ENCODE measurements at places on chromosomes 2 and 18.
A peak's percentile ranks its signal among the peaks of the same experiment; 100 is the strongest.

DNA sequence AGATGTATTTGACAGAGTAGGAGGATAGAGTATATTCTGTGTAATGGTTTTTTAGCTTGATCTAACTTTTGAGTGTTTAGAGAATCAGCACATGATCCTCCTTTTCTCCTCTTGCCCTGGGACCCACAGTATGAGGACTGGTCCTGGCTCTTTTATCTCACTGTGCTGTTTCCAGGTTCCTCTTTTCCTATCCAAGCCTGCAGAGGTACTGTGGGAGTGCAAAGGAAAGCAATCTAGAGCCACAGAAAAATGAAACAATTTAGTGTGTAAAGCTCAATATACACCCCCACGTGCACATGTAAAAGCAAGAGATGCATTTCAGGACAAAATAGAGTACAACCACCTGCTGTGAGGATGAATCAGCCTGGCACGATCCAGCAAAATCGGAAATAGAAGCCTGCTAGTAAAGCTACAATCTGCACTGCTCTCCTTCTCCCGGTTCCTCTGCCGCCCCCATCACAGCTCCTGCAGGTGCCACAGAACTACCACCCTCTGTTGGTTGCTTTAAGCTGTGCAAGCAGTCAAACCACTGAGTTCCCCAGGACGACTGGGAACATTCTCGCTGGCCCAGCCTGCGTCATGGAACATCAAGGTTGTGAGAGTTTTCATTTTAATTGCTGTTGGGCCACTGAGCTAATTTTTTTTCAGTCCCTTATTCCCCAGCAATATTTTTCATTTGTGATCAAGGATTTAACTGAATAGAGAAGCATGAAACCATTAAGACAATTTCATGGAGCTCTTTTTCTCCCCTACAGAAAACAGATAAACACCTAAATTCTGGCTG is 47.8 kb upstream of the MAPRE3 start:
- DNase-seq: no peak

GRCh38 chr2:128306081-128306930 is 12.4 kb downstream of the HS6ST1 start:
- DNase-seq: peak; percentile 70

GRCh38 chr18:3454365-3455089 is 4.6 kb downstream of the TGIF1 start:
- peak; percentile 56 for DNase-seq

- DNase-seq: no peak
Observed at GRCh38 chr2:110842048-110842447, 109.7 kb downstream of the ACOXL start.

DNA sequence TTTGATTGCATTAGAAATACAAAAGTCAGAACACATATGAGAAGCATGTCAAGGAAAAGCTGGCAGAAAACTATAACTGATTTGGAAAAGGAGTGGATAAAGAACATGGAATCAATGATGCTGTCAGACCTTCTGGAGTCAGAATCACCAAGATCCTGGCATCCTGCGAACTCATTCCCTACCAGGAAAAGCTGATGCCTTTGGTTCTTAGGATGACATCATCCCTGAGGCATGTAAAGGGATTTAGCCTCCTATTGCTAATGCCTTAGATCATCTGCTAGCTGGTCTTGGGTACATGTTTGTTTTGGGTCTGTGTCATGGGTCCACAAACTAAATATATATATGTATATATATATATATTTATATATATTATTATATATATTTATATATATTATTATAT is 680.7 kb downstream of the EPHA4 start:
- DNase-seq: no peak

- no peak for DNase-seq
Observed at GRCh38 chr2:39994151-39994550, 215.1 kb upstream of the THUMPD2 start.

- no peak for DNase-seq
Observed at GRCh38 chr18:67428158-67428557, 88.4 kb downstream of the DSEL start.

DNA sequence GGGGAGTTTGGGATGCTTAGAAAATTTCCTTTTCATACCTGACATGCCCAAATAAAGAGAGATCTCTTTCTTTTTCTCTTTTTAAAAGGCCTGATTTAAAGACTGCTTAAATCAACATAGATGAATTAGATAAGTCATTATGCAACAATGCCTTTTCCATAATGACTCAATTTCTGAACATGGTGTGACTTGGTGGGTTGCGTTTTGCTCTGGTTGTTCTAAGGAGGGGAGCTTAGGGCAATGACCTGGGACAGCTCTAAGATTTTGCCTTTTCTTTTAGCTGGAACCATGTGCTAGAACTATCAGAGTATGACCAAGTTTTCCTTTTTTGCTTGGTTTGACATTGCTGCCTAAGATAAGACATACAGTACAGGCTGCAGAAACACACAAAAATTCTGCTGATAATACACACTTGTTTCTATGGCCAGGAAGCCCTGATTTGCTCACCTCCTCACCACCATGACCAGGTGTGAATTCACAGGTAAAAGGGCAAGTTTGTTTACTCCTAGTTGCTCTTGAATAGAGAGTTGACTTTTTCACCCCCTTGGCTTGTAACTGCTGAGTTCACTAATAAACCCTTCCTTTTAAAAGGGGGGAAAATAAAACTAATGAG is 58.1 kb upstream of the IL1RL1 start:
- no peak for DNase-seq

- no peak for DNase-seq
Observed at GRCh38 chr2:135212757-135213156, 160.7 kb downstream of the RAB3GAP1 start.

DNA sequence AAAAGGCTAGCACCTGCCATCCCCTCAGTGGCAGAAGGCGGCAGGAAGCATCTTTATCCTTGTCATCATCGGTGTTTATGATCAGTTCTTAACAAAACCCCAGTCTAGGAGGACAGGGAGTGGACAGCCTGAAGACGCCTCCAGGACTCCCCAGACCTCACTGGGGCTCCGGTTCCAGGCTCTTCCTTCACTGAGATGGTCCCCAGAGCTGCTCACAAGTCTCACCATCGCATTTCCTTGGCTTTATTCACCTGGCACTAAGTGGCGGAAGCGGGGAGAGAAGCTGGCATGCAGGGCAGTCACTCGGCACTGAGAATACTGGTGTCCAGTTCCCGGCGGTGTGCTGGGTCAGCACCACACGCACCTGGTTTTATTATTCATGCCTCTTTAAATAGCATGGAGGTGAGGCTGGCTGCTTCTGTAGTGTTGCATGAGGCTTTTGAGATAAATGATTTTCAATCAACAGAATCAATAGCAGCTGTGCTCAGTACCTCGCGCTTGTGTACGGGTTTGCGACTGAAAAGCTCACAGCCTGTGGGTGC is 68.7 kb downstream of the CABLES1 start:
- DNase-seq: no peak

DNA sequence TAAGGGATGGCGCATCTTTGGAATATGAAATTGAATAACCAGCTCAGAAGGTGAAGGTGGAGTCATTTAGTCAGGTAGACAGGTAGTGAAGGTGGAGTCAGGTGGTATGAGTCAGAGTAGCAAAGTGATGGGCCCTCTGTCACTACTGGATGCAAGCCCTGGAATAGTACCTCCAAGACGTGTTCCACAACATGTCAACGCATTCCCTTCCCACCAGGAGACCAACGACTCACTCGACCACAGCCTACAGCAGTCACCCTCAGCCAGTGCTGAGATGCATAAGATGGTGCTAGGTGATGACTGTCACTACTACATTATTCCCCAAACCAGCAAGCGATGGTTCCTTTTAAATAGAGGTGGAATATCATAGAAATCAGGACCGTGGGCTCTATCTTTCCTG is 6.8 kb downstream of the CPLX4 start:
- DNase-seq: no peak

DNA sequence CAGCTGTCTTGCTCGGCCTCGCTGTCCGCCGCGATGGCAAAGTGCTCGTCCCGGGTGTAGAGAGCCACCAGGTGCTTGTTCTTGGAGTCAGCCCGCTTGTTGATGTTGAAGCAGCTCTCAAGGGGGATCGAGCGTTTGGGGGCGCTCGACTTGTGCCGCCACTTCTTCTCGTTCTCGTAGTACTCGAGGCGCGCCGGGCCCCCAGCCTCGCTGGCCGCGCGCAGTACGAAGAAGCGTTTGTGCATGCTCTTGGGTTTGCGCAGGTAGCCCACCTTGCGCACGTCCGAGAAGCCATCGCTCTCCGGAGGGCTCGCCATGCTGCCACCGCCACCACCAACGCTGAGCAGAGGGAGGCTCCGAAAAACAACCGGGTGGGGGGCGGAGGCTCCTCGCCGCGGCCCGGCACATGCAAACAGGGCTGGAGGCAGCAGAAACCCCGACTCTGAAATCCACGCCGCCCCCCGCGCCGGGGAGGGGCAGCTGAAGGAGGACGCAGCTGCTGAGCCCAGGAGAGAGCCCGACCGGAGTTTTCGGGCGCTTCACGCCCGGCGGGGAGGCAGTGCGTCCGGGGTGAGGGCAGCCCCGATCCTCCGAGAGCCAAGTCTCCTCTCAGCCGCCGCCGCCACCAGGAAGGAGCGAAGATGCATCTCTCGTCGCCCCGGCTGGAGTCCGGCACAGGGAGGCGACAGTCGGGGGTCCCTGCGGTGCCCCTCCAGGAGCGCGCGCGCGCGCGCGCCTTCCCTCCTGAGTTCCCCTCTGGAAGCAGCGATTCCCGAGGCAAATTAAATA is 1.0 kb downstream of the IRS1 start:
- peak; percentile 20 for DNase-seq
